ENCODE measurements at places on chromosomes 3 and 15. TPM values are rescaled to one million over a fixed set of nuclear protein-coding genes. Genes with fewer than 3 reads are reported as not detected.

Gene POC1A
- 23.8 TPM for total RNA-seq

Gene CHAC1
- total RNA-seq, result 43.9 TPM

Gene KLHDC8B
- total RNA-seq, result 3.4 TPM

DNA sequence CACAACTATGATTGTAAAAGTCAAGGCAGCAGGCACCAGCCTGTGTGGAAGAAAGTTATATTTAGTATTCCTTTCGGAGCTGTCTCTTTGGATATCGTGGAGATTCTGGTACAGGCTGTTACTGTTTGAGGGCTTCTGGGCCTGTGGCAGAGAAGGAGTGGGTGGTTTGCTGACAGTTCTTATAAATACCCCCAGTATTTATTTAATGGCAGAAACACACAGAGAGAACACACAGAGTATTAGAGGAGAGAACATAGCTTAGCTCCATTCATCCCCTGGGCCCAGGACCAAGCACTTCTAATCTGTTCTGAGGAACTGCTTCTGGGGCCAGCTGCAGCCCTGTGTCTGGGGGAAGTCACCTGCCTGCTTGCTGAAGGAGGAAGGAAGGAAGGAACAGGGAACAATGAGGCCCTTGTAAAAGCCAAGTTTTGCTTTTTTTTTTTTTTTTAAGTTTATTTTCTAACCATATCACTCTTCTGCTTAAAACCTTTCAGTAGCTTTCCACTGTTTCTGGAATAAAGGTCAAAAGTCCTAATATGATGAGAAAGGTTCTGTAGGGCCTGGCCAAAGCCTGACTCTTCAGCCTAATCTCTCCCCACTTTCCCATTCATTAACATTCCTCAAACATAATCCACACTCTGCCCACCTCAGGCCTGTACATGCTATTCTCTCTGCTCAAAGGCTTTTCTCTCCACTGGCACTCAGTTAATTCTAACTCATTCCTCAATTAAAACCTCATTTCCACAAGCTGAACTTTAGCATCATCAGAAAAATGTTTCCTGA is 11.8 kb upstream of the PP2D1 start:
- DNase-seq, result no peak
- H3K36me3 ChIP-seq, result no peaks in the 10 kb centered on the region
- H3K4me1 ChIP-seq, result no peaks in the 10 kb centered on the region
- no peak overlapping the region for H3K27ac ChIP-seq
- no peaks in the 10 kb centered on the region for H3K27me3 ChIP-seq

Gene P2RY12
- not detected for total RNA-seq

Gene CATSPER2
- 0.91 TPM for total RNA-seq

GRCh38 chr3:36874424-36874823 is 70.4 kb downstream of the TRANK1 start:
- no peaks in the 10 kb centered on the region for H3K36me3 ChIP-seq
- H3K27ac ChIP-seq, result no peak overlapping the region

DNA sequence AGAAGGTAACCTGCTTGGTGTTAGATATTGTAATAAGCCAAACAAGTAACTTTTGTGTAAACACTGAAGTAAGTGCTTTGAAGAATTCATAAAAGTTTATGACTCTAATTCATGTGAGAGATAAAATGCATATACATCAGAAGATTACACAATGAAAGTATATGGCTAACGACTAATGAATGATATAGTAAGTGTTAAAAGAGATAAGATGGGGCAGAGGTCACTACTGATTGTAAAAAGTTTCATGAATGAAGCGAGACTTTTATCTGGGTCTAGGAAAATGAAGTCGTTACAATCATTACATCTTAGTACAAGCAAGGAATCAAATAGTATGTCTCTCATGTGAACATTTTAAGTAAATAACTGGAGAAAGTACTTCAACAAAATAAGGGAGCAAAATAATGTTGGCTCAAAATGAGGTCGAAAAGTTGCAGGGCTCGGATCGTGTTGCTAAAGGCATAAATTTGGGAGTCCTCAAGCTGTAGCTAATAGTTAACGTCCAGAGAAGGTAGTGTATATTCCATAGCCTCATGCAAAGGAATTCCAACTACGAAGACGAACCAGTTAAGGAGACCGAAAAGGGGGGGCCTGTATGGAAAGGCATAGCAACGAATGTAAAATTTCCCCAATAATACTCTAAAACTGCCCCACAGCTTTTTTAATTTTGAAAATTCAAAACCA is 984 bp upstream of the DUT start:
- peaks cover 22% of the 10 kb centered on the region for H3K4me1 ChIP-seq
- peak overlapping the region; percentile 98 for H3K27ac ChIP-seq
- no peaks in the 10 kb centered on the region for H3K27me3 ChIP-seq
- DNase-seq, result no peak

GRCh38 chr3:160754371-160754854 is 1.6 kb upstream of the PPM1L start:
- peaks cover 27% of the 10 kb centered on the region for H3K27me3 ChIP-seq
- H3K36me3 ChIP-seq, result no peaks in the 10 kb centered on the region
- peak overlapping the region; percentile 94 for H3K27ac ChIP-seq
- peak; percentile 18 for DNase-seq
- H3K4me1 ChIP-seq, result peaks cover 23% of the 10 kb centered on the region
- peak overlapping the region; percentile 92 for H3K4me3 ChIP-seq

DNA sequence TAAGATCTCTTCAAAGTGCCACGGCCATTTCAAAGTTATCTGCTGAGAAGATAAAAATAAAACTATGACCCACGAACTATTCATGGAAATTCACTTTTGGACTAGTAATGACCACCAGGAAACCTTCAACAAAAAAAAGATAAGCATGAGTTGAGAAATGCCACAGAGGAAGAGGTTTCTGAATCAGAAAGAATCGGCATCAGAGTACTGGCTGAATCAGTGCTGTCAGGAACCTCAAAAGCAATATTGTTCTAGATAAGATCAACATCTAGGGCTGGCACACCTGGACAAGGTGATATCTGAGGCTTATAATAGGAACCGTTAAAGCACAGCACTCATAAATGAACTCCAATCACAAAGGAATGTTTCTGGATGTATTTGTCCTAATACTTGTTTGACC is 72.7 kb downstream of the PEAK1 start:
- H3K4me3 ChIP-seq, result no peak overlapping the region
- peaks cover 10% of the 10 kb centered on the region for H3K4me1 ChIP-seq
- no peak overlapping the region for H3K27ac ChIP-seq
- H3K36me3 ChIP-seq, result peaks cover 42% of the 10 kb centered on the region
- no peaks in the 10 kb centered on the region for H3K27me3 ChIP-seq

GRCh38 chr15:84795186-84795585 is 22.0 kb upstream of the ALPK3 start:
- H3K27ac ChIP-seq, result no peak overlapping the region
- peaks cover 7% of the 10 kb centered on the region for H3K36me3 ChIP-seq
- H3K27me3 ChIP-seq, result no peaks in the 10 kb centered on the region
- no peak for DNase-seq
- peaks cover 10% of the 10 kb centered on the region for H3K4me1 ChIP-seq

GRCh38 chr15:95567686-95568085 is 762.8 kb upstream of the NR2F2 start:
- no peak overlapping the region for H3K27ac ChIP-seq
- no peak for DNase-seq
- H3K4me3 ChIP-seq, result no peak overlapping the region
- peaks cover 32% of the 10 kb centered on the region for H3K27me3 ChIP-seq
- no peaks in the 10 kb centered on the region for H3K36me3 ChIP-seq
- no peaks in the 10 kb centered on the region for H3K4me1 ChIP-seq

DNA sequence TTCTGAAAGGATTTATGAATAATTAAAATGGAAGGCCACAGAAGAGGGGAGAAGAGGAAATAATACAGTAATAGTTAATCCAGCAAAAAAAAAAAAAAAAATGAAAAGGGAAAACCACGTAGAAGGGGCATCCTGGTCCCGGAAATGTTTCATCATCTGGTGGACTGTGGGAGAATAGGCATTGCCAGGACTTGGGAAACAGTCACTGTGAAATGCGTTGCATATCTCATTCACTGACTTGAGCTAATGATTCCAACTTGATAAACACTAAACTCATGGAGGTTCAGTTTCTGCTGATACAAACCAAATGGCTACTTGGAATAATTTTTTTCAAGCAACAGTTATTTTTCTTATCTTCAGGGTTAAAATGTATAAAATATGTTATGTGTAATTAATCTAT is 3.2 kb downstream of the XCR1 start:
- no peak overlapping the region for H3K27ac ChIP-seq
- no peak overlapping the region for H3K4me3 ChIP-seq
- DNase-seq, result no peak
- no peaks in the 10 kb centered on the region for H3K27me3 ChIP-seq
- peaks cover 12% of the 10 kb centered on the region for H3K4me1 ChIP-seq
- H3K36me3 ChIP-seq, result peaks cover 5% of the 10 kb centered on the region

DNA sequence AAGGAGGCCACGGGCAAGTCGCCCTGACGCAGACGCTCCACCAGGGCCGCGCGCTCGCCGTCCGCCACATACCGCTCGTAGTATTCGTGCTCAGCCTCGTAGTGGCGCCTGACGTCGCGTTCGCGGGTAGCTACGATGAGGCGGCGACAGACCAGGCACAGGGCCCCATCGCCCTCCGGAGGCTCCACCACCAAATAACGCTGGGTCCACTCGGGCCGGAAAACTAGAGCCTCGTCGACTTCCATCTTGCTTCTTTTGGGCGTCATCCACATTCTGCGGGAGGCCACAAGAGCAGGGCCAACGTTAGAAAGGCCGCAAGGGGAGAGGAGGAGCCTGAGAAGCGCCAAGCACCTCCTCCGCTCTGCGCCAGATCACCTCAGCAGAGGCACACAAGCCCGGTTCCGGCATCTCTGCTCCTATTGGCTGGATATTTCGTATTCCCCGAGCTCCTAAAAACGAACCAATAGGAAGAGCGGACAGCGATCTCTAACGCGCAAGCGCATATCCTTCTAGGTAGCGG is at the start of gene EPM2AIP1:
Gene EPM2AIP1, minus strand, starts transcription at position 326 of the 520 bp plus-strand sequence. Its CDS starts 54 bp downstream, at position 272.
- H3K27ac ChIP-seq, result no peak within 1 kb of the TSS
- H3K4me3 ChIP-seq, result no peak within 1 kb of the TSS
- DNase-seq, result peak; percentile 97
- H3K27me3 ChIP-seq, result no peaks in the 10 kb centered on the region
- H3K4me1 ChIP-seq, result peaks cover 46% of the 10 kb centered on the region
- H3K36me3 ChIP-seq, result peaks cover 51% of the 10 kb centered on the region

- H3K27me3 ChIP-seq, result peaks cover 10% of the 10 kb centered on the region
- no peaks in the 10 kb centered on the region for H3K4me1 ChIP-seq
- no peaks in the 10 kb centered on the region for H3K36me3 ChIP-seq
- no peak overlapping the region for H3K27ac ChIP-seq
- DNase-seq, result no peak
Observed at GRCh38 chr15:66019368-66019767, 150.1 kb downstream of the RAB11A start.

GRCh38 chr3:135792858-135793475 is 172.6 kb upstream of the PPP2R3A start:
- no peaks in the 10 kb centered on the region for H3K36me3 ChIP-seq
- DNase-seq, result no peak
- H3K4me3 ChIP-seq, result no peak overlapping the region
- no peak overlapping the region for H3K27ac ChIP-seq

DNA sequence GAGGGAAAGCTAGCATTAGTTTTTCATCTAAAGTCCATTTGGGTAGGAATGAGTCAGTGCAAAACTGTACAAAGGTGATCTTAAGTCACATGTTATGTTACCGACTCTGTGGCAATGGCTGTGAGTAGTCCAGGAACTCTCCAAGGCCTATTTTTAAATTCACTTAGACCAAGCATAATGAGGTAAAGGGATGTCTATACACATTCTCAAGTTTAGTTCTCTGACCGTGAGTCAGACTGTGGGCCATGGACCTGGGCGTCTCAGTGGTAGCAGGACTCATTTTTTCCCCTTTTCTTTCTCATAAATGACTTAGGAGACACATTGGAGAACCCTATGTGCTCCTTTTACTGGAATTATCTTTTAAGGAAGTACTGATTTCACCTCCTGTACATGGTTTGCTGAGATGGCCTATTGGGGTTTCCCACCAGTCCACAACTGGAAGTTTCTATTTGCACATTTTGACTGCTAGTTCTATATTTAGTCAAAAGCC is 488.7 kb upstream of the TPRG1 start:
- peak; percentile 6 for DNase-seq
- H3K36me3 ChIP-seq, result no peaks in the 10 kb centered on the region
- H3K4me3 ChIP-seq, result no peak overlapping the region
- H3K27me3 ChIP-seq, result no peaks in the 10 kb centered on the region
- no peak overlapping the region for H3K27ac ChIP-seq
- H3K4me1 ChIP-seq, result peaks cover 8% of the 10 kb centered on the region

Gene CTXND1
- total RNA-seq, result not detected

- no peak overlapping the region for H3K27ac ChIP-seq
- H3K27me3 ChIP-seq, result no peaks in the 10 kb centered on the region
- no peak overlapping the region for H3K4me3 ChIP-seq
- no peak for DNase-seq
- H3K4me1 ChIP-seq, result no peaks in the 10 kb centered on the region
Observed at GRCh38 chr3:56952061-56952460, 108.4 kb upstream of the SPATA12 start.

- no peaks in the 10 kb centered on the region for H3K27me3 ChIP-seq
- no peak overlapping the region for H3K4me3 ChIP-seq
- peaks cover 5% of the 10 kb centered on the region for H3K36me3 ChIP-seq
- peaks cover 35% of the 10 kb centered on the region for H3K4me1 ChIP-seq
- DNase-seq, result no peak
Observed at GRCh38 chr3:107579371-107579770, 56.6 kb downstream of the BBX start.

DNA sequence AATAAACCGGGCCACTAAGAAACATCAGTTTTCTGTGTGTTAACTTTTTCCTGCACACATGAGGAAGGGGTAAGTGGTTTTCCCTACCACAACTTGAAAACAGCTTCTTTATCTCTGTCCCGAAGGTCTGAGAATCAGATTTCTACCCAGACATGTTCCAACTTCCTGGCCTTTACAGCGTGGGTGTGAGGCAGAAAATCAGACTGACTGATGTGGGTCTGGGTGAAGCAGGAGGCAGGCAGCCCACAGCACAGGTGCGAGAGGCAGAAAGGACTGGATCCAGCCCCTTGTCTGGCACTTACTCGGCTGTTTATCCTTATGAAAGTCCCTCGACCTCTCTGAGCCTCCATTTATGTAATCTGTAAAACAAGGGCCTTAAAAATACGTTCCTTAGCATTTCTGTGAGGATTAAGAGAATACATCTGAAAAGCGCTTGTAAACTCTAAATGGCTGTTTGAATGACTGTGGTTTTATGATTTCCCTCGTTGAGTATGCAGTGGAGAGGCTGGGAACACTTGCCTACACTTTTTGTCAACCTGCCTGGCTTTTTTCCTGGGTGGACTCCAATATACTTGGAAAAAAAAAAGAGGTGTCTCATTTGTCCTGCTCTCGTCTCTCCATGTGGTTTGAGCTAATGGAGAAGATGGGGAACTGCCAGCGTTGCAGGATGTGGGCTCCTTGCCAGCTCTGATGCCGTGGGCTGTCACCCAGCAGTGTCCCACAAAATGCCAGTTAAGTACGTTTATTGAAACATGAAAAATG is 3.1 kb downstream of the AGBL1 start:
- DNase-seq, result peak; percentile 6
- H3K27ac ChIP-seq, result no peak overlapping the region
- H3K4me3 ChIP-seq, result no peak overlapping the region
- peaks cover 17% of the 10 kb centered on the region for H3K4me1 ChIP-seq

DNA sequence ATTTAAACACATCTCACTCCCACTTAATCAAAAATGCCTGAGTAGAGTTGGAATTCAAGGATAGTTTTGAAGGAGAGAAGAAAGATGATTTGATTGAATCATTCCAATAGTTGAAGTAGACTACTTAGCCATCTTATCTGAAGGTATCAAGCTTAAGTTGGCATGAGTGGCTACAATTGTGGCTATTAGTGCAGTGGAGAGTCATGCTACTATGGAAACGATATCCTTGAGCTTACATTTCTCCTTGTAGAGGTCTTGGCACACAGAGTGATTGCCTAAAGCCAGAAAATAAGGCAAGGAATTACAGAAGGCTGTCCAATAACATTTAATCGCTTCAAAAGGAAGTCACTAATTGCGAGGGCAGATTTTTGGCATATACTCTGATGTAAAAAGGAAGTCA is 1022.7 kb downstream of the IGSF11 start:
- H3K4me3 ChIP-seq, result no peak overlapping the region
- H3K4me1 ChIP-seq, result no peaks in the 10 kb centered on the region
- no peak for DNase-seq
- no peak overlapping the region for H3K27ac ChIP-seq
- no peaks in the 10 kb centered on the region for H3K27me3 ChIP-seq
- no peaks in the 10 kb centered on the region for H3K36me3 ChIP-seq
